ENCODE measurements at places on chromosomes 11 and 22.
A peak's percentile ranks its signal among the peaks of the same experiment; 100 is the strongest.

- no peak for DNase-seq
These were observed 246.0 kb downstream of the CADM1 start for GRCh38 chr11:115258216-115258615.

- no peak for DNase-seq
These were observed 23.0 kb downstream of the RELT start for GRCh38 chr11:73399159-73399590.

GRCh38 chr11:7964873-7965272, 374 bp downstream of the NLRP10 start:
- no peak for DNase-seq

- no peak for DNase-seq
These were observed 304.8 kb downstream of the ST3GAL4 start for GRCh38 chr11:126660321-126660720.

- no peak for DNase-seq
These were observed 27.7 kb downstream of the ARFGAP2 start for GRCh38 chr11:47148903-47149531.

- peak; percentile 76 for DNase-seq
These were observed 974 bp downstream of the DGCR8 start for GRCh38 chr22:20080776-20081654.

DNA sequence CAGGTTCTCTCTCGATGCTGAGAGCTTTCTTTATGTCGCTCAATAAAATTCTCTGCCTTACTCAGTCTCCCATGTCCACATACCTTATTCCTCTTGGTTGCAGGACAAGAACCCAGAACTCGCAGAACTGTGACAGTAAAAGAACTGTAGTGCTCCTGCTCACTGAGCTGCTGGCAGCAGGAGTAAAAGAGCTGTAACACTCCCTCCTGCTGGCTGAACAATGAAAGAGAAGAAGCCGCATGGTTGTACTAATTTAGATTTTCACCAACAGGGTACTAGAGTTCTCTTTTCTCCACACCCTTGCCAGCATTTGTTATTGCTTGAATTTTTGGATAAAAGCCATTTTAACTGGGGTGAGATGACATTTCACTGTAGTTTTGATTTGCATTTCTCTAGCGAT, 433.2 kb downstream of the GUCY1A2 start:
- DNase-seq, result no peak

- DNase-seq, result no peak
These were observed 90.8 kb downstream of the LRRC32 start for GRCh38 chr11:76579752-76580151.

- DNase-seq, result no peak
These were observed at the start of gene MMP26 for GRCh38 chr11:4704054-4704789. MMP26 (plus strand) TSS chr11:4704784.

GRCh38 chr22:42642806-42643633, 2.6 kb upstream of the ATP5MGL start:
- no peak for DNase-seq

- DNase-seq, result no peak
These were observed 563.1 kb upstream of the LUZP2 start for GRCh38 chr11:23933721-23934120.

Measured in HAP-1 (cell line).